ENCODE measurements at places on chromosomes 13 and 19.
A peak's percentile ranks its signal among the peaks of the same experiment; 100 is the strongest.

DNA sequence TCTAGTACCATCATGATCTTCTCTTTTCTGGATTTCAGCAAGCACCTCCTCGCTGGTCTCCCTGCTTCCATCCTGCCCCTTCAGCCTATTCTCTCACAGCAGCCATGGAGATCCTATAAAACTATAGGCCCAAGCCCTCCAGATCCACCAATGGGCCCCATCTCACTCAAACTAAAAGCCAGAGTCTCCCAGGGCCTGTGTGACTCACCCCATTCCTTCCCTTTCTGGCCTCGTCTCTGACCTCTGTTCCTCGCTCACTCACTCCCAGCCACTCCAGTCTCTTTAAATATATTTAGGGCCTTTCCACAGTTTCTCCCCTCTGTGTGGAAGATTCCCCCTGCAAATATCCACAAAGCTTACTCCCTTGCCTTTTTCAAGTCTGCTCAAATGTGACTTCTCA lies 89.7 kb downstream of the HSPH1 start:
- no peak for DNase-seq

GRCh38 chr19:48053856-48054255 lies 10.0 kb upstream of the CABP5 start:
- DNase-seq: no peak

DNA sequence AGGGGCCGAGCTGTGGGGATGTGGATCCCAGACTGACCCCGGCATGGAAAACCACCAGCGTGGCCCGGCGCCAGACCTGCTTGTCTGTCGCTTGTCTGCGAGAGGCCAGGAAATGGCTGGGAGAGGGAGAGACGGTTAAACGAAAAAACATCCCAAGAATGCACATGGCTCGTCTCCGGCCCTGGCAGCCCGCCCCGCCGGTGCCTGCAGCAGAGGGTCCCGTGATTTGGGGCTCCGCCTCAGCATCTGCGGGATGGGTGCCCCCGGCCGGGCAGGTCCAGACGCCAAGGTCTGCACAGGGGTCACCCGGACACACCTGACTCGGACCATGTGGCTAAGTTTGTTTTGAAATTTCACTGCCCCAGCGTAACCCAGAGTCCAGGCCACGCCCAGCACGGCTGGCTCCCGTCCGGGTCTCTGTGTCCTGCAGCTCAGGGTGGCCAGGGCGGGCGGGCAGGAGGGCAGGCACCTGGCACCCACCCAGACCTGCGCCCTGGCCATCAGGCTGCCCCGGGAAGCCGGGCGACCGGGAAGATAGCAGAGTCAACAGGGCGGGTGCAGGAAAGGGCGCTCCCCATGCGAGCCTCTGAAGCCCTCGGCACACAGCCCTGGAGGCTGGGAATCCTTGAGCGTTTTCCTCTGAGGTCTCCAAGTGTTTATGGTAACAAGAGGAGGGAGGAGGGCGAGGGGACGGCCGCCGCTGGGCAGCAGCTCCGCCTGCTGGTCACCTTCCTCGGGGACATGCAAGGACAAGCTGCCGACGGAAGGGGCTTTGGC lies 103.2 kb downstream of the GADD45B start:
- DNase-seq: peak; percentile 32

DNA sequence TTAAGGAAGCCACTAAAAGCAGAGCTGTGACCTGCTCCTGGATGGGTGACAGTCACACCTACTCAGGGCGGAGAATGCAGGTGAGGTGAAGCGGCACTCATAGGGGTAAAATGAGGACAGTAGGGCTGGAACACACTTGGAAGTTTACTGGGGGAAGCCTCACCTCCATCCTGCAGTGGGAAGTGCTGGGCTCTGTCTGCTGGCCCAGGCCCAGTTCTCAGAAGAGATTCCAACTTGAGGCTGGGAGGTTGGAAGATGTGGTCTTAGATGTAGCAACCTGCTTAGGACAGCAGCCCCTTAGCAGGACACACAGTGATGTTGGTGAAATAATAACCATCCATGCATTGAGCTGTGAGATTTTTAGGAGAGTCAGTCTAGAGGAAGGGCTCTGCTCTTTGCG lies 4.6 kb downstream of the MEDAG start:
- DNase-seq: no peak

DNA sequence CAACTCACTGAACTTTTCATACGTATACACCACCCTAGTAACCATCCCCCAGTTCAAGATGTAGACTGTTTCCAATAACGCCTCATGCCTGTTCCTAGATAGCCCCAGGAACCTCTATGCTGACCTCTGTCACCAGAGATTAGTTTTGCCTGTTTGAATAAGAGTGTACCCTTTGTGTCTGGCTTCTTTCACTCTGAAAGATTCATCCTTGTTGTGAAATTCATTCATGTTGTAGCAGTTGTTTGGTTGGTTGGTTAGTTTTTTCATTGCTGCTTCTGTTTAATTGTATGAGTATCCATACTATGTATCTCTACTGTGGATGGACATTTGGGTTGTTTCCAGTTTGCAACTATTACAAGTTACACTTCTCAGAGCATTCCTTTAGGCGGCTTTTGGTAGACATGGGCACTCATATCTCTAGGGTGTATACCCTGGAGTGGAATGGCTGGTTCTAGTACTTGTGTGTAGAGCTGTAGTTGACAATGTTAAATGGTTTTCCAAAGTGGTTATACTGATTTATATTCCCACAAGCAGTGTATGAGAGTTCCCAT lies 1.6 kb downstream of the RNASEH2B start:
- DNase-seq: no peak

DNA sequence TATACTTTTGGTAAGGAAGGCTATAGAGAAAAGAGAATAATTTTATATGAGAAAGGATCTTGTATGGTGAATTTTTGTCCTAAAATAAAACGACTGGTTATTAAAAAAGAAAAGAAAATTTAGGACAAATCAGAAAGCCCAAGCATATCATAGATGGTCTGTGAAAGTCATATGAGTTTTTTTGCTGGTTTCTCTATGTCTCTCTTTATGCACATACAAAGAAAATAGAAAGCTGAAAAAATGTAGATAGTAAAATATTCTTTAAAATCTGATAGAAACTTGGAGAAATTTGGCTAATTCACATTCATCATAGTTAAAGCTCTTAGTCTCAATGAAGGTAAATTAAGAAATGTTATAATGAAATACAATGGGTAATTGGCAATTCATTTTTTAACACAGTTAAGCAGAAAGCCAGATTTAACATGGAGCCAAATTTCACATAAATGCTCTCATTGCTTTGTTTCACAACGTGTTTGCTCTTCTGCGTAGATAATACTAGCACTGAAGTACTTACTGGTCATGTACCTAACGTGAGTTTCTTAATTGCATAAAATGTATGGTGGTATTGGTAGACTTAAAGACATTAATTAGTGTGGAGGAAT lies 621.5 kb upstream of the ATXN8OS start:
- no peak for DNase-seq

- DNase-seq: no peak
These were observed 445.8 kb downstream of the SUCLA2 start for GRCh38 chr13:47555235-47555634.

GRCh38 chr13:51241720-51242119 lies 19.5 kb downstream of the FAM124A start:
- DNase-seq: no peak

- DNase-seq: no peak
These were observed 7.0 kb downstream of the POU4F1 start for GRCh38 chr13:78596399-78596735.

DNA sequence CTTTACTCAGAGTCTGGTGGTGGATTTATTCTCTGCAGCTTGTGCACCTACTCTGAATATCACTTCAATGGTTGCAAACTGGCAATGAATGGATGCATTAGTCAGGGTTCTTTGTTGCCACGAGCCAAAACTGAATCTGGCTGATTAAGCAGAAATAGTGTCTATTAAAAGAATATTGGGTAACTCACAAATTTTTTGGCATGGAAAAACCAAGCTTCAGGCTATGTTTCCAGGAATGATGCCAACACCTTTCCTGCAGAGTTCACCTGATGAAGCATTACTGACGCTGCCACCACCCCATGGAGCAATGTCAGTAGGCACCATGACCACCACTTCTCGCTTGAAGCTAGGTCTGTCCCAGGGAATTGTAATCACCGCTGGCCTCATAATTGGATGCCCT lies 597.8 kb upstream of the SLC10A2 start:
- DNase-seq: no peak

DNA sequence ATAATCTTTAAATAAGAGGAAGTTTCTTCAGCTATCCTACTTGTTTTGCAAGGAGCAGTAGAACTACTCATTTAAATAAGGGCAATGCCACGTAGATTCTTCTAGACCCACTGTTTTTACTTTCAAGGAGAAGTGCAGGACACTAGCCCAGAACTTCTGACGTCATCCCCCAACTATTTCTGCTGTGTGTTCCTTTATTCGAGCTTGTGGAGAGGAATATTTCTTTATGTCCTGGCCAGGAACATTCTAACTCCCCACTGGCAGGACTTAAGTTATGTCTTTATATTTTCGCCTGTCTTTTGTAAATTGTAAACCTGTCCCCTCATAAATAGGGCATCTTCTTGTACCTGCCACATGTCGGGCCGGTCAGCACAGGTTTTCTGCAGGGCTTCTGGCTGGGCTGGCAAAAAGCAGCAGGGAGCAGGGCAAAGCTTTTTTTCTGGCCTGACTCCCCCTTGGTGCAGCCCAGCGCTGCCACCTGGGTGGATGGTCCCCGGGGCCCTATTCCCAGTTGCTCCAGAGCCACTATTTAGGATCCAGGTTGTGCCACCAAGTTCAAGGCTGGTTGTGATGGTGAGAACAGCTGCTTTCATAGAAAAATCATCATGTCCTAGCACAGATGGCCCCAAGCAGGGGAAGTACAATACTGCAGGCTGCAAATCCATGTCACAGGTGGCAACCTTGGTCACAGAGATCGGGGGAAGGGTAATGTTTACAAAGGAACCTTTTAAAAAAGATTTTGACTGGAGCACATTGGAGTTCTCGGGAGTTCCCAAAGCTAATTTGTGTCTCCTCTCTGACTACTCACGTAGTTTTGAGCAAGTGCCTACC lies 1.8 kb downstream of the MBNL2 start:
- DNase-seq: no peak

DNA sequence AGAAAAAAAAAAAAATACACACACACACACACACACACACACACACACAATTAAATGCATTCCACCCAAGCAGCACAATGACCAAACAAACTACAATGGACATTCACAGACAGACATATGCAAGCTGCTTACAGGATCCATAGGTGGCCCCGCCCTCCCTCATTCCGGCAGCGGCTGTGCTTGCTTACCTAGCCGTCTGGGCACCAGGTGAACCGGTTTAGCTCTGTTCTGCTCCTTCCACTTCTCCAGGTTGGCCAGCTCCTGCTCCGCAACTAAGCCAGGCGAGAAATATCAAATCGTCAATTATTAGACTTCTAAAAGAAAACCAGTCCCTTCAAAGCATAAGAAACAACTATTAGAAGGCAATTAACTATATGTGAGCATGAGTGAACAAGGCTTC lies 23.1 kb downstream of the EPSTI1 start:
- no peak for DNase-seq

DNA sequence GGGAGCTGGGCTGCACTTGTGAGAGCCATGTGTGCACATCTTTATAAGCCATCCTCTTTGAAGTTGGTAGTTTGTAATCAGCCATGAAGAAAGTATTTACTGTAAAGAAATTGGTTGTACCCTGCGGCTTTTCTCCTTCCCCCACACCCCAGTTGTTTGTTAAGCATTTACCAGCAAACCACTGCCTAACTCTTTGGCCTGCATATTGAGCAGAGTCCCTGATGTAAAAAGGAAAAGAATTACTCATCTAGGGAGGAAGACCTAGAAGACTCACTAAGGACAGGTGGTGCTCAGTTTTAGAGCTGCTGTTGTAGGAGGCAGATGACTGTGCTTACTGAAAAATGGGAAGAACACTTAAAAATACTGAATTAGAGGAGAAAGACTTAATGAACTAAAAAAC lies 245.3 kb downstream of the PCCA start:
- DNase-seq: no peak

GRCh38 chr13:92259523-92259922 lies 861.1 kb downstream of the GPC5 start:
- DNase-seq: no peak

DNA sequence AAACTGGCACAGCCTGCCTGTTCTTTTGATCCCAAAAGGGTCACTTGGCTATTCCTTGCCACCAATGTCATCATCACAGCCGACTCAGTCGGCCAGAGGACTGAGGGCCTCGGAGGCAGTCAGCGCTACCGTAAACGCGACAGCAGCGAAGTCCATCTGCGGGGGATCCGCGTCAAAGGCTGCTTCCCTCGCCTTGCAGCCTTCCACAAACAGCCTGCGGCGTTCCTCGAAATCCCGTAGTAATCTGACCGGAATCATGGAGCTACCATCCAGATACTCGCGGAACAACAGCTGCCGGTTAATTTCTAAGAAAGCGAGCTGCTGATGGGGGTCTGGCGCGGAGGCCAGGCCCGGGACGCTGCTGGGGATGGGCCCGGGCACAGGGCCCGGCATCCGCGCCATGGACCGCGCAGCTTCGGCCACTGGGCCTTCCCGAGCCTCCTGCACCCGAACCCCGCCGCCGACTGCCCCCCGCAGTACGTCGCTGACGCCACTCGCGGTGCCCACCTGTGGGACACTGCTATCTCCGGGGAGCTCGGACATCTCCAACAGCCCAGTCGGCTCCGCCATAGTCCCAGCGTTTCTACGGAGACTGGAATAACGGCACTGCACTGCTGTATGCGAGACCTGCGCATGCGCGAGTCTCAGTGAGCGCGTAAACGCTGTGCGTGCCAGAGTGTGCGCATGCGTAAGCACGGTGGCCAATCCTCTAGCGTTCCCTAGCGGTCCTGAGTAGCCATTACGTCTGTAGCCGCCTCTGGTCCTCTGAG lies at the start of gene EID2B:
EID2B (minus strand) TSS at position 620 of the 770 bp plus-strand sequence; CDS start at position 570, 50 bp downstream.
- DNase-seq: peak; percentile 100

DNA sequence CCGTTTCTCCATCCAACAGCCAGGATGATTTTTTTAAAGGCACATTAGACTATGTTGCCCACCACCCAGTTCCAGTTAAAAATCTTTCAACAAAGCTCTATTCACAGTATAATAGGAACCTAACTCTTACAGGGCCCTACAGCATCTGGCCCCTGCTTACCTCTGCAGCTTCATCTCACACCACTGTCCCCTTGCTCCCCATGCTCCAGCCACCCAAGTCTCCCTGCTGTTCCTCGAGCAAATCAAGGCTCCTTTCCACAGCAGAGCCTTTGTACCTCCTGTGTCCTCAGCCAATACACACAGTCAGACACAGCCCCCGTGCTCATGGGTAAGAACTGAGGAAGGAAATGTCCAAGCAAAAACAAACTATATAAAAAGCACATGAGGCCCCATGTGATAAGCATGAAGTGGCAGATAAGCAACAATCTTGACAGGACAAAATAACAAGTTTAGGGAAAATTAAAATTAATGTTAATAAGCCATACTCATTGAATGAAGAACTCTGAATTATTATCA lies 67.5 kb downstream of the TSC22D1 start:
- no peak for DNase-seq

GRCh38 chr13:97249093-97249795 lies 27.1 kb downstream of the MBNL2 start:
- DNase-seq: no peak

All from NCI-H2227 treated with DMSO at 0.1 percent for 48 hours (cell line).